ENCODE measurements at places on chromosomes 16 and 17.

DNA sequence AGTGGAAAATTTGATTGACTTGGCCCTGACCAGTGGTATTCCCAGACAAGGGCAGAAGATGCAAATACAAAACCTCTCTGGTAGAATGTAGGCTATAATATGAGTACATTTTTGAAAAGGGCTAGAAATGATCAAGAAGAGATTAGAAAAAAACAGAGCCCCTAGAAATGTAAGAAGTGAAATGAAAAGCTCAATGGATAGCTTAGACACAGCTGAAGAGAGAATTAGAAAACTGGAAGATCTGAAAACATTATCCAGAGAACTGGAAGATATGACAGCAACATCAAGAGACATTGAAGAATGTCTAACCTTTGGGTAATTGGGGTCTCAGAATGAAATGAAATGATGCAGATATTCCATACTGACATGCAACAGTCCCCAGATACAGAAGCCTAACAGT, 105.2 kb upstream of the ZNF750 start:
- DNase-seq: no peak

DNA sequence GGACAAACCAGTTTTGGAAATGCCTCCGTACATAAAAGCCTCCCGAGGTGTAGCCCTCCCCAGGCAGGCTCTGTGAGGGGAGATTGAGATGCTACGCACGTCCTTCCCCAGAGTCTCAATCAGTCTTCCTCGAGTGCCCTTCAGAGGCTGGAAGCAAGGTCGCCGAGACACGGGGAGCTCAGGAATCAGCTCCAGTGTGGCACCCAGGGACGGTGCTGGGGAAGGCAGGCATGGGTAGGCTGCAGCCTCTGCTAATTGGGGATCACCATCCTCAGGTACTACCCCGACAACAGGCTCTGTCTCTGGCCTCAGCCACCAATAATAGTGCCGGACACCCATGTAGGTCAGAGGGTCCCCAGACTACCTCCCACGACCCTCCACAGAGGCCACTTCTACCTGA, 28.1 kb upstream of the GSG1L start:
- DNase-seq: no peak

- DNase-seq: no peak
Measured at GRCh38 chr17:79086609-79087427, 12.2 kb downstream of the ENGASE start.

DNA sequence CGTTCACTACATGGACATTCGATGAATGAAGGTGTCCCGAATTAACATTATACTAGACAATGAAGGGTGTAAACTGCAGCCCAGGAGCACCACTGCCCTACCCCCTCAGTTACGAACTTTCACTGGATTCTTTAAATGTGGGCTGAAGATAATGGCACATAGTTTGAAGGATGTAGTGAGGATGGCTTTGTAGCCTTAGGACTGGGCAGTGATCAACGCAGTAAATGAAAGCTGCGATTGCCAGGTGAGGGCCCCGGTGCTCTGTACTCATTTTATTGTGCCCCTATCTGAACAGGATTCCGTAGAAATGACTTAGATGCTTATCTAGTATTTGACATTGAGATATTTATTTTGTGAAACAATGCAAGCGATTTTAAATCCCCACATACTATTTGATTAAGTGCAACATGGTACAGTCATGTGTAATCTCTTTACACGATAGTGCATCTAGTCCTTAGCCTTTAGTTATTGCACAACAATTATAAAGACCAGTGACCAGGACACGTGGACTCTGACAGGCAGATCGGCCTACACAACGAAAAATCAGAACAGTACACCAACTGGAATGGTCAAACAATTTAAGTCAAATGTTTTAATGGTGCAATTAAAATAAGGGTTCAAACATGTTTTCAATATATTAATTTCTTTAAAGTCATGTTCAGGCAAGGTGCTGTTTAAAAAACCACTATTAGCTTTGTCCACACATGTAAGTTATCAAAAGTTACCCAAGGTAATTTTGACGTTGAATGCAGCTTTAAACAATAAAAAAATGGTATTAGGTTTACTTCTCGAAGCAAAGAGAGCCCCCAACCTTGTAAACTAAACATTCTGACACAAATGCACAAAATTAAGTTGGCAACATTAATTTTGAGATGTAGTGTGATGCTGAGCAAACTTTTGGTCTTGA, 17.4 kb upstream of the ERN1 start:
- DNase-seq: no peak

GRCh38 chr16:2026461-2027023, at the start of gene NHERF2:
Gene NHERF2 (plus strand): TSS chr16:2026902. CDS start chr16:2027006, 104 bp downstream.
- no peak for DNase-seq

- DNase-seq: no peak
Measured at GRCh38 chr17:28372203-28372944, 880 bp downstream of the SARM1 start.

- DNase-seq: no peak
Measured at GRCh38 chr16:88974916-88975215, 2.1 kb downstream of the CBFA2T3 start.

Data from stimulated activated CD8-positive, alpha-beta memory T cell treated with anti-CD3 and anti-CD28 coated beads, Interleukin-4, amount 100 ng/mL, for 1 hour (primary cell).